ENCODE measurements at places on chromosomes 12 and 14.

DNA sequence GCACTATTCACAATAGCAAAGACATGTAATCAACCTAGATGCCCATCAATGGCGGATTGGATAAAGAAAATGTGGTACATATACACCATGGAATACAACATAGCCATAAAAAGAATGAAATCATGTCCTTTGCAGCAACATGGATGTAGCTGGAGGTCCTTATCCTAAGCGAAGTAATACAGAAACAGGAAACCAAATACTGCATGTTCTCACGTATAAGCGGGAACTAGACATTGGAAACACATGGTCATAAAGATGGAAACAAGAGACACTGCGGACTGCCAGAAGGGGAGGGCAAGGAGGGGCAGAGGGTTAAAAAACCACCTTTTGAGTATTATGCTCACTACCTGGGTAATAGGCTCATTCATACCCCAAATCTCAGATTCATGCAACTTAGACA lies 234.1 kb upstream of the PLXNC1 start:
- no peak for DNase-seq

GRCh38 chr12:130827432-130827831 lies 11.6 kb downstream of the STX2 start:
- DNase-seq = no peak

DNA sequence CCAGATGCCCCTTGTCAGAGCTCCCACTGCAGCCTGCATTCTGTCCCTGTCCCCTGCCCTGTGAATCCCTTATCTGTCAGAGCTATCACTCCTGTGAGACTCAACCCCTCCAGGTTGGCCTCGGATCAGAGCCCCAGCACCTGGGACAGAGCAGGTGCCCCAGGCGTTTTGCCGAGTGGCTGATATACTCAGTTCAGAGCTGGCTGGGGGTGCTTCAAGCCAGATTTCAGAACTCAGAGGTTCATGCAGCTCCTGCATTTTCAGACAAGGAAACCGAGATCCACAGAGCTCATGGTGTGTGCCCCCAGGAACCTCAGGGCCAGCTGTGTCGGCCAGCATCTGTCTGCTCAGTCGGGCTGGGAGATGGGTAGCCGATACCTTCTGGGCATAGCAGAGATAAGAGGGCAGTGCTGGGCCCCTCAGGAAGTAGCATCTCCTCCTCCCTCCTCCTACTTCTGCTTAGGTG lies 228.0 kb upstream of the RTL1 start:
- no peak for DNase-seq

DNA sequence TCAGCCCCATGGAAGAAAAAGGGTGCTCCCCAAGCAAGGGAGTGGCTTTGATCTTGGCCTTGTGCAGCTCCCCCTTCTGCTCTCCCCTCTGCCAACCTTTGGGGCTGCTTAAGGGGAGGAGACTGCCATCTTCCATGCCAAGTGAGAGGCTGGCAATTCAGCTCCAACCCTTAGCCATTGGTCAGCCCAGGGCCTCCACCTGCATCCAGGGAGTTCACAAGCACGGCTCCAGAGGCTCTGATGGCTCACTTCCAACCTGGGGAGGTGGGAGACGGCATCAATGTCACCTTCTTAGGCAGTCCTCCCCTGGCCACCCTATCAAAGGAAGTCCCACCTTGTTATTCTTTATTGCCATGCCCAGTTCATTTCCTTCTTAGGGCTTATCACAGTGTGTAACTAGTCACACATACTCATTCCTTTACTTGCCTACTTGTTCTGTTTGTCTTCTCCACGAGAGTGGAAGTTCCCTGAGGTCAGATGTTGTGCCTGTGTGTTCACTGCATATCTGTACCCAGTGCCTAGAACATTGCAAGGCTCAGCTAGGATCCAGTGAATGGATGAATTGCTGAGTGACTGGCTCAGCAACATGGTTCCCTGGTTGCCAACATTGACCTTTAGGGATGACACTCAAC lies 5.0 kb downstream of the HDAC7 start:
- no peak for DNase-seq

GRCh38 chr12:11793921-11794710 lies 144.6 kb downstream of the ETV6 start:
- DNase-seq = no peak

DNA sequence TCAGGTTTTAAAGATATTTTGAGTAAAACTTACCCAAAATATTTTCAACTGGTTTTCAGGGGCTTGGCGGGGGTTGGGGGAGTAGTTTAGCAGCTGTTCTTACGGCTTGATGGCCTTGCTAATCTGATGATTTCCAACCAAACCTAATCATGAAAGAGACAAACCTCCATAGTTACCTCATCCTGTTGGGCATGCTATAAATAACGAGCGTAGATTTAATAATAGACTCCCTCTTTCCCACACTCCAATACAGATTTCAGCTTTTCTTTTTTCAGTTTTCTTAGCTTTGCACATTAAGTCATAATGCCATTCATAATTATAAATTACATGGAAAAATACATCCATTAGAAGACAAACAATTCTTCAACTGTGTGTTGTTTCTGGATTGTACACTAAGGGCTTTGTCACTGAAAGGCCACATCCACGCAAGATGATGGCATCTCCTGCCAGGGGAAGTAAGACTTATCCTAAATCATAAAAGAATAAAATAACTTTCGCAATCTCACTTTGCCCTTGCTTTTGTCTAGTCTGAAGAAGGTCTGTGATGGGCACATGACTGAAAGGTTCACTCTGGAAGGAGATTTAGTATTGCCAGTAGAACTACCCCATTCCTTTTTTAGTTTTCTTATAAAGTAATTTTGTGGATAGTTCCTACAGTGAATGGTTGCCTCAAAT lies 23.2 kb downstream of the ITPR2 start:
- no peak for DNase-seq

DNA sequence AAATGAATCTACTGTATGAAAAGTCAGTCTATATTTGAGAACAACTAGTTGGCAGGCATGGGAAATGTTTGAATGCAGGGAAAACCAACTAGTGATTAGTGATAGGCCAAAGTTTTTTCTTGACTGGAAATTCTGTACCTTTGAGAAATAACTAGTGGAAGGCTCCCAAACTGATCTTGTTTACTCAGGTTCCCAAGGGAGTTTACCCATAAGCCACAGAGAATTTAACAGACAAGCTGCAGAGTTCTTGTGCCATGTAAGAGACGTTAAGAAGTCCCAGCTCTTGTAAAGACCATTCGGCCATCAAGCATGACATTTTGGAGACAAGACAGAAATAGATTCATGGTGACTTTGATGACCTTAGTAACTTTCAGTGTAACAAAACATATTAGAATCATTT lies 1882.8 kb upstream of the SEL1L start:
- no peak for DNase-seq

DNA sequence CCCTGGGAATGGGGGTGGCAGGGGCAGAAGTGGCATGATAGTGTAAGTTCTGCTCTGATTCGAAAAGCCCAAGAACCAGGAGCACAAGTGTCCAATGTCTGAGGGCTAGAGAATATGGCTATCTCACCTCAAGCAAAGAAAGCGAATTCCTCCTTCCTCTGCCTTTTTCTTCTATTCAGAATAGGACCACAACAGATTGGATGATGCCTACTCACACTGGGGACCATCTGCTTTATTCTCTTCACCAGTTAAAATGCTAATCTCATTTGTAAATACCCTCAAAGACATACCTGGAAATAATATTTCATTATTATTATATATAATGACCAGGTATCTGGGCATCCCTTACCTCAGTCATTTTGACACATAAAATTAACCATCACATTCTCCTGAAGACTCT lies 808.7 kb downstream of the NRXN3 start:
- no peak for DNase-seq

GRCh38 chr12:14525964-14526363 lies 41.7 kb downstream of the PLBD1 start:
- DNase-seq = no peak

GRCh38 chr12:25518512-25518911 lies 34.6 kb downstream of the LMNTD1 start:
- DNase-seq = no peak

DNA sequence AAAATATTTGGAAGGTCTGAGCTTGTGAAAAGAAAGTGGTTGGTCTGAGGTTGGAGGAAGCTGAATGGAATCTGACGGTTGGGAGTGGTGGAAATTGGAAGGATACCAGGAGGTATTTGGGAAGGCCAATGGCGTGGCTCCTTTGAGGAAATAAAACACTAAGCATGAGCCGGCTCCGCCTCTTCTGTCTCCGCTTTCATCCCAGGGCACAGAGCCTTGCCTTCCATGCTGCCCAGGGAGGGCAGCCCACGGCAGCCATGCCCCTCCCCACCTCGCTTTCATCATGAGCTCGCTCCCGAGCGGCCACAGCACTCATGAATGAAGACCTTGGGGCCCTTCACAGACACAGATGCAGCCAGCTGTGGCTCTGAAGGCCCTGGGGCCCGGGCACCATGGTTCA lies 36.2 kb downstream of the HSP90AA1 start:
- DNase-seq = no peak

GRCh38 chr14:102314242-102315011 lies 5.1 kb upstream of the ZNF839 start:
- DNase-seq = peak; percentile 82

DNA sequence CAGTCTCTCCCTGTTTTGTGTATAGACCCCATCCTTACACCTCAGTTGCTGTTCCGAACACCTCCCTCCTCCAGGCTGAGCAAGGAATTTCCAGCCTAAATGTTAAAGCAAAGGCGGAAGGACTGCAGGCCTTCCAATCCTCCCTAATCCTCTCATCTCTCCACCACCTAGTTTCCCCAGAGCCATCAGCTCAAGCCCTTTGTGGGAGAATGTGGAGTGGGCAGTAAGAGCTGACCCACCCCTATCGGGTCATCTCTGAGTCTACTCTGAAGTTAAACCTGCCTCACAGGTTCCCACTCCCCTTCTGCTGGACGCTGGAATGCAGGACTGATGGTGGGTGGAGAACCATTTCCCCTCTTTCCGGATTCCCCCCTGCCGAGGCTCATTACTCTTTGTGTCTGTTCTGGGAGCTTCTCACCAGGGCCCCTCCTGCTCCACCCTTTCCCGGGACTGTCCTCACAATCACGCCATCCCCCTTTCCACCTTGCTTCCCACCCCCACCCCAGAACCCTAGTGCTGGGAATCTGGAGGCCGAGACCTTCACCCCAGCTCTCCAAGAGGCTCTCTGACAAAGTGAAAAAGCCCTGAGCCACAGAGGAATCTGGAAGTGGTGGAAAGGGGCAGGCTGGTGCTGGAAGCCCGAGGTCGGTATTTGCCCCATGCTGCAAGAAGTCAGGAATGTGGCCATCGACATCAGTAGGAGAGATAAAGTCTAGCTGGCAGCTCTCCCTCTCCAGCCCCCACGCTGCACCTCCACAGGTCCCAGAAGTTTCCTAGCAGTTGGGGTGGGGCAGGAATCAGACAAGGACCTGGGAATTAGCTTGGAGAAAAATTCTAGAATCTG lies 3.3 kb upstream of the KRT18 start:
- no peak for DNase-seq
